Stimulated activated effector memory CD8-positive, alpha-beta T cell treated with anti-CD3 and anti-CD28 coated beads, Interleukin-12 subunit alpha, Interleukin-12 subunit beta, amount 100 ng/mL, for 72 hours (primary cell): ENCODE measurements at places on chromosomes 6 and 20.

DNA sequence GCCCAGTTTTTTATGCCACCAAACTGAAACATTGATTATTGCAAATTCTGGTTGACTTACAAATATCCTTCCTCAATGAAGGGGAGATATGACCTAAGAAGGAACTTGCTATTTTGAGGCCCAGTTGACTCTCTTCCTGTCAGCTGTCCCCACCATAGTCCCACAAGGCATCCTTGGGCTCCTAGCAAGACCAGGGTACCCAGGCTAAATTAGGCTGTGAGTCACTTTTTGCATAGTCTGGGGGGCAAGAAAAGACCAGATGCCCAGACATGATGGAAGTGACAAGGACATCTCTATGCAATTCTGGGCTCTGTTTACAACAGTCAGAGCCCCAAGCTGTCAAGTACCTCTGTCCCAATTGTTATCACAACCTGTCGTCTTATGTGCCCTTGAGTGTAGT lies 31.8 kb upstream of the MAFB start:
- no peak for DNase-seq

- DNase-seq: no peak
These were observed 656.3 kb upstream of the NOX3 start for GRCh38 chr6:156111913-156112312.

GRCh38 chr6:39777218-39777617 lies 15.0 kb upstream of the DAAM2 start:
- DNase-seq: no peak

DNA sequence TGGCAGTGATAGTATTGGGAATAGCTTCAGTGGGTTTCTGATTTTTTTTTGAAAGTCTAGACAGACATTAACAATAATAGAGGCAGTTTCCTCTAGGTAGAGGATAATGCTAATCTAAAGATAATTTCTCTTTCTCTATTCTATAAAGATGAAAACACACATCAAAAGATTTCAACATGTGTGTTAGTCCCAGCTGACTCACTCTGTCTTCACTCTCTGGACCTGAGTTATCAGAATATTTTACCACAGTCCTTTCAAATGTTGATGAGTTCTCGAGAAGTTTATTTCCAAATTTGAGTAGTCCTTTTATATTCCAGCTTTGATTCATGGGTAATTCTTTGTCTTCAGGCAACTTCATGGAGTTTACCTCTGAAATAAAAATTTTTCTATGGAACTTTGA lies 17.1 kb downstream of the RPRD1B start:
- DNase-seq: no peak

DNA sequence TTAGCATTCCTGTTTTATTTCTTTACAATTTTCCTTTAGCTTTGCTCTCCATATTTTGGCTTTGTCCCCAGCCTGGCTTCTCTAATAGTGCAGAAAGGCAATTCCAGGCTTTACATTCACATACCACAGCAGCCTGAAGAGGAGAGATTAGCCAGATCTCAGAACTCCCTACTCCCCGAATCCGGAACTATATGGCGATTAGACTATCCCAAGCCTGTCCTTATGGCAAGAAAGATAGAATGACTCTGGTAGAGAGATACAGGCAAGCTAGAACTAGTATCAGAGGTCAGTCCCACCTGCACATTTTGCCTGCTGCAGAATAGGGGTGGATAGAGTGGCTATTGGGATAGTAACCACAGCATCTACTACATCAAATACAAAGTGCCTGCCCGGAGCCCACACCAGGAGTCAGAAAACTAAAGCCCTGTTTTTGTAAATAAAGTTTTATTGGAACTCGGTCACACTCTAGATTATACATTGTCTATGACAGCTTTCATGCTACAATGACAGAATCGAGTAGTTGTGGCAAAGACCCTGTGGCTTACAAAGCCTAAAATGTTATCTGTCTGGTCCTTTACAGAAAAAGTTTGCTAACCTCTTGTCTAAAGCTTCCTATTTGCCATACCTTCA lies 17.1 kb upstream of the ADIG start:
- no peak for DNase-seq

GRCh38 chr6:56756791-56757587 lies 114.3 kb upstream of the DST start:
- no peak for DNase-seq

DNA sequence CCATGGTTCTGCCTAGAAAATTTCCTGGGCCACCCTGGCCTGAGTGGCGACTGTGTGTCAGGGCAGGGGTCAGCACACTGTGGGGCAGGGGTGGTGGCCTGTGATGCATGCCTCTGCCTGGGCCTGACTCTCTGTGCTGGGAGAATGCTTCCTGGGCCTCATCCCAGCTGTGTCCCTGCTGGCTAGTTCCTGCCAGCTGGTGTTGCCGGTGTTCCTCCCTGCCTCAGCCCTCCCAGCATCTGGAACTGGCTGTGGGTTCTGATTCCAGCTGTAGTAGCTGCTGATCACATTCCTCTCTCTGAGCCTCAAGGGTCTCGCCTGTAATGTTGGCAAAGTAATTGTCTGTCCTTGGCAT lies 101.5 kb downstream of the SYCP2 start:
- no peak for DNase-seq

DNA sequence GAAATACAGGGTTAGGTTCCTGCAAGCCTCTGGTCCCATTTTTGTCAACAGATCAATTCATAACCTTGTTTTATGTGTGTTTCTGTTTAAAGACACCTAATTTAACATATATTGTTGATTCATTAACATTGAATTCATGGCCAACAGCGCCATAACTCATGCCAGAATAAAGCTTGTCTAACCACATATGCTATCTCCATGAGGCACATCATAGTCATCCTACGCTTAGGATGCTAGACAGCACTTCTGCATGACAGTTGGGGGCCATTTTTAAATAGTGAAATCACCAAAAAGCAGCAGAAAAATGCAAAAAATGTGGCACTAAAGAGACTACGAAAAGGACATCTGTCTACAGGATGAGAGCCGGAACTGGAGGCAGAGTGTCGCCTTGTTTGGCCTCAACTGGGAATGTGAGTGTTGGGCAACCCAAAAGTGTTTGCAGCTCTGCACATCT lies 37.9 kb downstream of the TRAM2 start:
- no peak for DNase-seq

DNA sequence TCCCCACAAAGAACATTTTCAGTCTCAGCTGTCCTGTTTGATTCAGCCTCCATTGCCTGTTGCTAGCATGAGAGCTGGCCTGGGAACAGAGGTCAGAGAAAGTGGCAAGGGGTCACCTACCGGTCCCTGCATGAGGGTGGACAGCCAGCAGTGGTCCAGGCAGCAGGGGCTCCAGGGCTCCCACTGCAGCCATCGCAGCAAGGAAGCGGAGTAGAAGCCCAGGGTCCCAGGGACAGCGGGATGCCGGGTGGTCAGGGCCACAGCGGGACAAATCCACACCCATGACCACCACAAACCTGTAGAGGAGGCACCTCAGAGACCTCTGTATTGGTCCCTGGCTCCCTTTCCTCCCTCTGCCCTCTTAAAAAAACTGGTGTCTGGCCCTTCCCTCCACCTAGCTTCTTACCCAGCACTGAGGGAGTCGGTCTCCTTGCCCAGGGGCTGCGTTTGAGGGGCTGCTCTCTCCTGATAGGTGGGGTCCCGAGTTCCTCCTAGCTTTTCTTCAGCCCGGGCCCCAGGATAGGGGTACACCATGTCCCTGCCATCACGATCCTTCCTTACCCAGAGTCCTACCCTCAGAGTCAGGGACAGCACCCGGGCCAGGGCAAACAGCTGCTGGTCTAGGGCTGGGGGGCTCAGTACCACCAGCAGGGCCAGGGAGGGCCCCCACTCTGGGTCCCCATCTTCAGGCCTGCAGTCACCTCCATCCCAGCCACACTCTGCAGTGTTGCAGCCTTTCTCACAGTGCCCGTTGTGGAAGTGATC lies 8.4 kb upstream of the GPSM3 start:
- no peak for DNase-seq

- no peak for DNase-seq
These were observed 126.1 kb upstream of the AKAP12 start for GRCh38 chr6:151113641-151114040.

DNA sequence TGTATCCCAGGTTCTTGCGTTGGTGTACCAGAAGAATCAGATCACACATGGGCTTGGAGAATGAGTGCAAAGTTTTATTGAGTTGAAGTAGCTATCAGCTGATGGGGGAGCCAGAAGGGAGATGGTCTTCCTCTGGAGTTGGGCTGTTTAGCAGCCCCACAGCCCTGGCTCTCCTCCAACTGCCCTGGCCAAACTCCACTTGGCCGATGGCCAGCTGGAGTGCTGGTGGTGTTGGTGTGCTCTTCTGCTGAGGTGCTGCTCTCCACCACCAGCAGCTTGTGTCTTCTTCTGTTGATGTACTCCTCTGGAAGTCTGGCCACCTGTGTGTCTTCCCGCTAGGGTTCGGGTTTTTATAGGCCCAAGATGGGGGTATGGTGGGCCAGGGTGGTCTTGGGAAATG lies 172.8 kb downstream of the TINAG start:
- DNase-seq: no peak

GRCh38 chr6:157054531-157054979 lies 268.8 kb downstream of the TMEM242 start:
- DNase-seq: no peak

DNA sequence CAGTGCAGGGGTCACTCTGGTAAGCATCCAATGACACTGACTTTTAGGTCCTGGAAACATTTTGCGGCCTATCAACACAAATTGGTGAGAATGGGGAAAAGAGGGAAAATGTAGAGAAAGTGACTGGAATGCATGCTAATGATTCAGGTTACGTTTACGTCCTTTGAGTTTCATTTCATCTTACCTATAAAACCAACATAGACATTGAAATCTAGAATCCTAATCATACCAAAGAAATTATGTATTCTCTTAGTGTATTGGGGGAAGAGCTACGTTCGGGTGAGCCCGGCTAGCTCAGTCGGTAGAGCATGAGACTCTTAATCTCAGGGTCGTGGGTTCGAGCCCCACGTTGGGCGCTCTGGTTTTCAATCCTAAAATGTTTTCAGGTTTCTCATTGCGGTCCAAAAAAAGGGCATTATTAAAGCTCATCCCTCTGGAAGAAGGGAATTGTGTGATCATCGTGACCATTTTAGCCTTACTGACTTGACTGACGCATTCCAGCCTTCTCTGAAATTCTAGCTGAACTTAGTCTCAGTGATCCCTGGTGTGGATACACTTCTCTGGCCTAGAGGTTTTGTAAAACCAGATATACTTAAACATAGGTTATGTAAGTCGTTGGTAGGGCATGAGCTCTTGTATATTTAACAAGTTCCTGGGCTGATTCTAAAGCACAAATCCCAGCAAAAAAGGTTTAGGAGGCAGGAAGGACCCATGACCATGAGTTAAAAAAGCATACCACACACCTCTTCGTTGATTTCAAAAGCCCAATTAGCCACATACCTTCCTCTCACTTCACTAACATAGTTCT lies 18.3 kb downstream of the HMGN4 start:
- no peak for DNase-seq

GRCh38 chr6:166927935-166928643 lies 28.3 kb downstream of the RNASET2 start:
- no peak for DNase-seq

DNA sequence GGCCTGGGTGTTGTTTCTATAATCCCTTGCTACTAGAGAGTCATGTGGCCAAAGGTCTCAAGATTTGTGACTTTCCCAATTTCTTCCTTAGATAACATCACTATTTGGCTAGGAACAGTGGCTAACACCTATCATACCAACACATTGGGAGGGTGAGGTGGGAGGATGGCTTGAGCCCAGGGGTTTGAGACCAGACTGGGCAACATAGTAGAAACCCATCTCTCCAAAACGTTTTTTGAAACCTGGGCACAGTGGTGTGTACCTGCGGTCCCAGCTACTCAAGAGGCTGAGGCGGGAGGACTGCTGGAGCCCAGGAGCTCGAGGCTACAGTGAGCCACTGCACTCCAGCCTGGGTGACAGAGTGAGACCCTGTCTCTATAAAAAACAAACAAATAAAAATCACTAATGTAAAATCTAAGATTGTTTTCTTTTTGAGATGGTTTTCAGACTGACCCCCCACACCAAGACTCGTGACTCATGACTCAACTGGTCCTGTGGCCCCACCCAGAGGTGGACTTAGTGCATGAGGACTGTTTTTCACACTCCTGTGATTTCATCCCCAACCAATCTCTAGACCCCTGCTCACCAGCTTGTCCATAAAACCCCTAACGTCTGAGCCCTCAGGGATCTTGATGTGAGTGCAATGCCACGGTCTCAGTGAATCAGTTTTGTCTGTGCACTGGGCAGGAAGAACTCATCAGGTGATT lies 48.3 kb upstream of the KIF16B start:
- DNase-seq: no peak

- no peak for DNase-seq
These were observed 27.4 kb downstream of the ASXL1 start for GRCh38 chr20:32385541-32385940.

DNA sequence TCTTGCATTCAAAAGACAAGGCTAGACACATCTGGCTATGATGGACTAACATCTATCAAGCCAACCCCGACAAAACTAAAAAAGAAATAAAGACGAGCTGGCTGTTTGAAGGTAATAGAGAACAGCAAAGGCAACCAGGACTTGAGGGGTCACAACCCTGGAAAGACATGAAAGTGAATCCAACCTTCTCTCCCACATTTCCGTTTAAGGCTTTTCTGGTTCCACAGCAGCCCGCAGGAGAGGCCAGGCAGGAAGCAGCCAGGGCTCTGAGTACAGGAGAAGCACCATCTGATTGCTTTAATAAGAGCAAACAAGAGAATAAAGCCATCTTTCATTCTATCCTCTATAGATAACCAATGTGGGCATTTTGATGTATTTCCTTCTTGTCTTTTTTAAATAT lies 14.3 kb downstream of the CNKSR3 start:
- no peak for DNase-seq

DNA sequence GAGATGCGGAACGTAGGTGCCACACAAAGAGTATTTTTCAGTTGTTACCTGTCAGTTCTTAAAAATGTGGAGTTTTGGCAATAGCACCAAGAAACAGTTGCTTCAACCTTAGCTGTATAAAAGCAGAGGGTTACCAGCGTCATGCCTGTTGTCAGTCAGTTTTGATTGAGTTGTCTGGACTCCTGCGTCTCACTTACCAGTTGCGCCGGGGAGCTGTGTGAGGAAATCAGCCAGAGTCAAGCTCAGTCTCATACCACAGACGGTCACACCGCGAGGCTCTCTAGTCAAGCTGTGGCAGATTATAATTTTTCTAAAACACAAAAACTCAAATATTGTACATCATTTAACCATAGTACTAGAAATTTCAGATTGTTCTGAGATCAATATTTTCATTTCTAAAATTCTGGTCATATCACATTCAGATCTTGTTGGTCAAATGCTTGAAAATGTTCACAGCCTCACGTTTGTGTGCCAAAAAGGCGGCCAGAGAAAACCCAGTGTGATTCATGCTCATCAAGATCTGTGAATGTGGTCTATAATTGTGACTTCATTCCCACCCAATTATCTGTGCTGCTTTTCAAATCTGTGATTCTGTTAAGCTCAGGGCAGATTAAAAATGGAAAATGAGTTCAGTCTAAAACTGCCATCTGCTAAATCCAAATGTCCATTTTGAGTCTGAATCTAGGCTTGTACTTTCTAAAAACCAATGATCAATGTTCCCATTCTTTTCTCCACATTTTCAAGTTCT lies 37.5 kb downstream of the SASH1 start:
- no peak for DNase-seq
